Activated gamma-delta T cell (primary cell): ENCODE measurements at places on chromosomes 1 and 21.

- DNase-seq: no peak
These were observed 48.8 kb downstream of the ATP5PO start for GRCh38 chr21:33866826-33867225.

GRCh38 chr1:234986750-234987414 lies 141.8 kb downstream of the TOMM20 start:
- DNase-seq: no peak

- DNase-seq: no peak
These were observed 22.7 kb upstream of the SH3BGRL3 start for GRCh38 chr1:26257222-26257621.

GRCh38 chr1:246450611-246451251 lies 56.3 kb downstream of the SMYD3 start:
- no peak for DNase-seq

DNA sequence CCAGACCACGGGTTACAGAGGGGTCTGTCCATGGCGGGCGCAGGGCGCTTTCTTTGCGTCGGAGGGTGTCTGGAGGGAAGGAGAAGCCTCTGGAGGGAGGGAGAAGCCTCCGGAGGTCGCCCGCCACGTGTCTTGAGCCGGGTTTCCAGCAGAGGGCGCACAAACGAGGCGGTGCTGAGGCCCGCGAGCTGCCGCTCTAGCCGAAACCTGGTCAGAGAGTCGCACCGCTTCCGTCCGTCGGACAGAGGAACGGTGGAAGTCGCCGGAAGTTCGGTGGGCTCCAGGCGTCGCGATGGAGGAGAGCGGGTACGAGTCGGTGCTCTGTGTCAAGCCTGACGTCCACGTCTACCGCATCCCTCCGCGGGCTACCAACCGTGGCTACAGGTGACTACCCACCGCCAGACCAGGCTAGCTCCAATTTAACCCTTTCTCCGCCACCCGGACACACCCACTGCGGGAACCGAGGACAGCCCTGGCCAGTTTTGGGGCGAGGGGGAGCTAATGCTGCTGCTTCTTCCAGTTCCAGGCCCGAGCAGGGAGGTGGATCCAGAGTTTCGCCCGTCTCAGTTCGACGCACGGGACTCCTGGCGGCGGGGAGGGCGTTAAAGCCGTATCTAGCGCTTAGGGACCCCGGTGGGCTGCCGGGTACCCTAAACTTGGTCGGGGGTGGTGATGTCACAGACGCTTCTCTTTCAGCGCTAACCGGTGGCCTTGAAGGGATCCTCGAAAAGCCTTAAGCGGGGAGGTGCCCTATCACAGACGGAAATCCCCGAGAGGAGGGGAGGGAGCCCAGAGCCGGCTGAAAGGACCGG lies at the start of gene NECAP2:
Gene NECAP2, plus strand, starts transcription at position 255 of the 812 bp plus-strand sequence. Its CDS starts 38 bp downstream, at position 293.
- peak; percentile 73 for DNase-seq

GRCh38 chr1:61538228-61538627 lies 186.7 kb downstream of the TM2D1 start:
- DNase-seq: no peak

- DNase-seq: no peak
These were observed 23.1 kb downstream of the RHBDL2 start for GRCh38 chr1:38918568-38918967.
